T-helper 9 cell (primary cell): ENCODE measurements at places on chromosomes 7 and 10.

DNA sequence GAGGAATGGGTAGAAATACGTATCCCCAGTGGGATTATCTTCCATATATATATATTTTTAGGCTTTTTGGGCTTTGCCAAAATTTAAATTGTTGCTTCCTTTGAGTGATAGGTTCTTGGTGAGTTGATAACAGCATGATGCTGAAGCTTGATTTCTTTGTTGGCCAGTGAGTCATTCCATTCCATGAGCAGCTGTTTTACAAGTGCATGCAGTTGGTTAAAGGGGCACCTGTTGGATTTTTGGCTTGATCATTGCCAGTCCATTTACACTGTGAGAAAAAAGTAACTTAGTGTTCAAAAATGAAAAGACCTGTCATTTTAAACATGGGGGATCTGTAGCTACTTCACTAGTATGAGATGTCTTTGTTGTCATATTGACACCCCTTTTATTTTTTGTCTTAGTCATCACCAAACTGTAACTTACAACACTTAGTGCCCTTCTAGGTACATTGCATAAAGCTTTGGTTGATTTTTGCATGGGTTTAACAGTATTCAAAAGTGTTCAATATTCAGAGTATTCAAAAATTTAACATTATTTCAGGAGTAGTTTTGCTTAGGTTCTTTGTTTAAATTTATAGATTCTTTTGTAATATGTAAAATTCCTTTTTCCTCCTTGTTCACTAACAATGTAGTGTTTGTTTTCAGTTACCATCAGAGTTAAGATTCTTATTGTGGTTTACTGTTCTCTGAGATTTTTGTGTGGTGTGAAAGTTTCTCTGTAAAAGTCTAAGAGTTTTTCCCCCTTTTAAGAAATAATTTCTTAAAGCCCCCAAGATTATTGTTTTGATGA is 8.8 kb downstream of the AKAP9 start:
- DNase-seq: no peak

DNA sequence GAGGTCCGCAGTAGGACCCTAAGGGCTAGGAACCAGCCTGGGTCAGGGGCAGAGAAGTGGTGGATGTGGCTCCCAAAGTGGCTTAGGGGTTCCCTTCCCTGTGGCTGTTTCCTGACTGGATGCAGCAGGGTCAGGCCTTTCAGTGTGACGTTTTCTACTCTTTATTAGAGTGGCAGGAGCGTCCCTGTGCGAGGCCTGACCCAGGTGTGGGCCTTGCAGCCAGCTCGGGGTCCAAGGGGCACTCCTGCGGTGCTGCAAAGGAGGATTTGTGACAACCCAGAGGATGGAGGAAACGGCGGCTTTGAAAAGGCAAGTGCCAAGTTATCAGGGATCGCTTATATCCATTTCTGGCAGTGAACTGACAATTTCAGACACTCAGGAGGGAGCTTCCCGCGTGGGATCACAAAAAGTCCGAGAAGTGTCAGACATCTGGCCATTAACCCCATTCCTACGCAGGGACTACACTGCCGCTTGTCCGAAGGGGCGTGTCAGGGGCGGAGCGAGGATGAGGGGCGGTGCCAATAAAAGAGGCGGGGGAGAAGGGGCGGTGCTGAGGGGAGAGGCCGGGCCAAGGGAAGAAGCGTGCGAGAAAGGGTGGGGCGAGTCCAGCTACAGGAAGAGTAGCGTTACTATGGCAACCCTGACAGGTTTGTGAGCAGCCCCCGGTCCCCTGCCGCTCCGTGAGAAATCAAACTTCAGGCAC is 98.8 kb upstream of the ZNF722 start:
- peak; percentile 69 for DNase-seq

- peak; percentile 54 for DNase-seq
These were observed 9.6 kb downstream of the PSD start for GRCh38 chr10:102408728-102409603.

GRCh38 chr7:129875745-129876411 is 76.9 kb downstream of the UBE2H start:
- DNase-seq: no peak

- DNase-seq: no peak
These were observed 15.0 kb downstream of the ARPC1A start for GRCh38 chr7:99340659-99341058.

DNA sequence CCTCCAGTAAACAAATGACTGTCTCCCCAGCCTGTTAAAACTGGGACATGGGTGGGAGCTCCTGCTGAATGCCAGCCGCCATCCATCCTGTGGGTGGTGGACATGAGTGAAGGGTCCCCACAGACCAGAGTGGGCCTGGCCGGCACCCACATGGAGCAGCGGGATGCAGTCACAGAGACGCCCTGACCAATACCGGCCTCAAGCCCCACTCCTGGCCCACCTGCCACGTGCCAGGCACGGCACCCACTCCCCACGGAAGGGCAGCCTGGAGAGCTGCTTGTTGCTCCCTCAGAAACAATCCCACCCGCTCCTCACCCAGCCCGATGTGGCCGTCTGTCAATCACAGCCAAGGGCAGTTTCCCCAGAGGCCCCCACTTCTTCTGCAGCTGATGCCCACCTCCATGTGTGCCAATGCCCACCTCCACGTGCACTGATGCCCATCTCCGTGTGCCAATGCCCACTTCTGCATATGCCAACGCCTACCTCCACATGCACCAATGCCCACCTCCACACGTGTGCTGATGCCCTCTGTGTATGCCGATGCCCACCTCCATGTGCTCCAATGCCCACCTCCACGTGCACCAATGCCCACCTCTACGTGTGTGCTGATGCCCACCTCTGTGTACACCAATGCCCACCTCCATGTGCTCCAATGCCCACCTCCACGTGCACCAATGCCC is 42.8 kb upstream of the DNAAF5 start:
- no peak for DNase-seq

GRCh38 chr7:138459413-138460175 is 465 bp upstream of the TRIM24 start:
- peak; percentile 96 for DNase-seq

- DNase-seq: no peak
These were observed 51.5 kb upstream of the RSBN1L start for GRCh38 chr7:77644774-77645173.

DNA sequence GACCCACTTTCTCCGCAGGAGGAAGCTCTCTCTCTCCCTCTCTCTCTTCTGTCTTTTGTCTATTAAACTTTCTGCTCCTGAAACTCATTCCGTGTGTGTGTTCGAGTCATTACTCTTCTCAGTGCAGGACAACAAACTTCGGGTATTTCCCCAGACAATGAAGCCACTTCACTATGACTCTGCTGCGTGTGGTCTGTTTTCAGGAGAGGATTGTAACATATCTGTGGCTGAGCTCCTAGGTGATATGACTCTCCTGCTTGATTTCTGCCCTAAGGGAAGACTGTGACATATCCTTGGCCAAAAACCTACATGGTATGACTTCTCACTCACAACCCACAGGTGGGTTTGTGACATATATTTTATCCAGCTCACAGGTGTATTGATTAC is 39.9 kb upstream of the ZNF107 start:
- DNase-seq: no peak

DNA sequence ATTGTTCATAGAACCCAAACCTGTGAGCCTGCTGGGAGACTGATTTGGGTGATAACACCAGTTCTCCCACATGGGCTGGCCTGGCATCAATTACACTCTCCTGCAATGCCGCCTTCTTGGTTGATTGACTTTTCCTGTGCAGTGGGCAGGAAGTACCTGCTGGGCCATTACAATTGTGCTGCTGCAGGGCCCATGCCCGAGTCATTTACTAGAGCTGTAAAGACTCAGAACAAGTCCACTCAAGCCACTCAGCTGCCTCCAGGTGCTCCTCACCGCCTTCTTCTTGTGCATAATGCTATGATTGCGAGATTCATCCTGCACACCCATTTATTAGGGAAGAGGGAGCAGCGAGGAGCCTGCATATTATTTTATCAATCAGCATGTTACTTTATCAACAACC is 264.0 kb downstream of the TCERG1L start:
- no peak for DNase-seq

DNA sequence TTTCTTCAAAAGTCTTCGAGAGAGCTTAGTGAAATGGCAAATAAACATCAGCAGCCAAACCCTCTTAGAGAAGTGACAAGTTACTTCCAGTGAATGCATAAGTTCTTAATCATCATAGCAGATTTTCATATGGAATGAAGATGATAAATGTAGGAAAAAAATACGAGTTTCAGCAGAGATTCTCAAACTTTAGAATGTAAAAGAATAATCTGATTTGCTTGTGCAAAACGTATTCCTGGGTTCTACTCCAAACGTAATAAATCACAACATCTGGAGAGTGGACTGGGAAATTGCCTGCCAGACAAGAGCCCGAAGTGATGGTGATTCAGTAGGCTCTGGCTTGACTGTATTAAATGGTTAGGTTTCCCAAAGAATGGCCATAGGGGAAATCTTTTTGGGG is 62.2 kb downstream of the AKR1E2 start:
- DNase-seq: no peak

- no peak for DNase-seq
These were observed 121.6 kb upstream of the UNC5B start for GRCh38 chr10:71090801-71091200.

- DNase-seq: peak; percentile 40
These were observed 918 bp downstream of the CALHM2 start for GRCh38 chr10:103451091-103451813.

DNA sequence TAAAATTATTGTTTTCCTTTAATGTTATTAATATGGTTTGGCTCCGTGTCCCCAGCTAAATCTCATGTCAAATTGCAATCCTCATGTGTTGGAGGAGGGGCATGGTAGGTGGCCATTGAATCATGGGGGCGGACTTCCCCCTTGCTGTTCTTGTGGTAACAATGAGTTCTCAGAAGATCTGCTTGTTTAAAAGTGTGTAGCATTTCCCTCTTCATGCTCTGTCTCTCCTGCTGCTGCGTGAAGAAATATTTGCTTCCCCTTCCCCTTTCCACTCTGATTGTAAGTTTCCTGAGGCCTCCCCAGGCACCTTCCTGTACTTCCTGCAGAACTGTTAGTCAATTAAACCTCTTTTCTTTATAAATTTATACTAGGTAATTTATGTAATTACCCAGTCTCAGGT is 27.5 kb downstream of the VIM start:
- DNase-seq: no peak

- no peak for DNase-seq
These were observed 105.0 kb upstream of the AMPH start for GRCh38 chr7:38736138-38736537.

GRCh38 chr7:112556633-112557032 is 75.8 kb downstream of the LSMEM1 start:
- DNase-seq: no peak

DNA sequence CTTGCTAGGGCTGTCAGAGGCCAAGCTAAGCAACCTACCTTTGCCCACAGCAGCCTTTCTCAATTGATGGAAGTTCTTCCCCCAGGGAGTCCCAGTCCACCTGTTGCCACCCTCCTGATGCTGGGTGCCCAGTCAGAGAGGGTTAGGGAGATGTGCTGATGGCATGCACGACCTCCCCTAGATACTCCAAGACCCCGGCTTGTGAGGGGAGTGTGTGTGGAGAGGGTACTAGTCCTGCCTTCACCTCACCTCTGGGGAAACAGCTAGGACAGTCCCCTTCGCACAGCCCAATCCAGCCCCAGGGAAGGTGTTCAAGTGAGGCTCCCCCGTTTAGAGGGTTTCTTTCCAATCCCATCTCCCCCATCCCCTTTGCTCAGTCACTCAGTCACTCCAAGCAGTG is 1.3 kb upstream of the UNC5B start:
- no peak for DNase-seq

DNA sequence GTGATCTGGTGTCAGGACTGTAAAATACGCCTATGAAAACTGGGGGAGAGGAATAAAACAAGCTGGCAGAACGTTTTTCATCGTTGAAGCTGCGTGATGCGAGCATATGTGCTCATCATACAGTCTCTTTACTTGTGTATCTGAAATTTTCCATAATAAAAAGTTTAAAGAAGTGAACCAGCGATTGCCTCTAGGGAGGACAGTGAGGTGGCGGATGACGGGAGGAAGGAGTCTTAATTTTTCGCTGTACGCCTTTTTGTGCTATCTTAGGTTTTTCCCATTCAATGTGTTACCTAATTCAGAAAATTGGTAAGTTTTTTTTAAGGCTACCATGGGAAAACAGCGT is 891 bp upstream of the WAPL start:
- no peak for DNase-seq

GRCh38 chr10:48389846-48390557 is 83.5 kb downstream of the MAPK8 start:
- no peak for DNase-seq

DNA sequence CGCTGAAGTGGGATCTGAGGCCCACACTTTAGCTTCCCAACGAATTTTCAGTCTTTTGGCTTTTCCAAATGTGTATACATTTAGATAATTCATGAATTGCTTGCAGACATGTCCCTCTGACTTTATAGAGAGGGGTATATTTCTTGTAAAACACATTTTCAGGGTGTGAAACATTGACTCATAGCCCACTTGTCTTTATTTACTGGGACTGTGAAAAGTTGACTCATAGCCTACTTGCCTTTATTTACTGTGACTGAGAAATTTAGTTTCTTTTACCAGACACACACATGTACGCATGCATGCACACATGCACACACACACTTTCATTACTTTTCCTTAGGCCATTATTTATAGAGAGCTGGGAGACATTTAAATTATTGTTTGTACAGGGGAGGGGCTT is 79.1 kb downstream of the VTI1A start:
- no peak for DNase-seq

DNA sequence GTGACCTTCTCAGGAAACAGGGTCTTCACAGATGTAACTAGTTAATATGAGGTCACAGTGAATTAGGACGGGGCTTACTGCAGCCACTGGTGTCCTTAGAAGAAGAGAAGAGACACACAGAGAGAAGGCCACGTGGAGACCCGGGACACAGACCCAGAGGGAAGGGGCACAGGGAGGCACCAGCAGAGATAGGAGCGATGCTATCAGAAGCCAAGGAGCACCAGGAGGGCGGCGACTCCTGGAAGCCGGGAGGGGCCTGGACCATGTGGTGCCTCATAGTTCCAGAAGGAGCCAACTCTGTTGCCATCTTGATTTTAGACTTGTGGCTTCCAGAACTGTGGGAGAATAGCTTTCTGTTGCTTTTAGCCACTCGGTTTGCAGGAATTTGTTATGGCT is 505.9 kb downstream of the TCERG1L start:
- no peak for DNase-seq

- no peak for DNase-seq
These were observed 43.0 kb downstream of the GNA12 start for GRCh38 chr7:2800931-2801688.

GRCh38 chr10:70840836-70841235 is 25.1 kb downstream of the SGPL1 start:
- DNase-seq: no peak

- DNase-seq: no peak
These were observed 21.7 kb upstream of the PCGF5 start for GRCh38 chr10:91198781-91199180.

DNA sequence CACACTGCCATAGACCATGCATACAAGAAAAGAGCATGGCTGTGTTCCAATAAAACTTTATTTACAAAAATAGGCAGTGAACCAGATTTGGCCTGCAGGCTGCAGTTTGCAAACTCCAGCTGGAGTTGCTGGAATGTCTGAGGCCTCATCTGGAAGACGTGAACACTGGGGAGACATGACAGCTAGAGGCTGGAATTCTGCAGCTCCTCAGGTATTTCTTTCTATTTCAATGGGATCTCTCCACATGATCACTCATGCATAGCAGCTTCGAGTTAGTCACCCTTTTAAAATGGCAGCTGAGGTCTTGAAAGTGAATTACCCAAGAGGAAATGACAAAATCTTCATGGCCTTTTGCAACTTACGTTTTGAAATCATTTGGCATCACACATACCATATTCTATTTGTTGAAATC is 52.6 kb upstream of the BET1 start:
- no peak for DNase-seq

- DNase-seq: no peak
These were observed at the start of gene KCNK18 for GRCh38 chr10:117197189-117197588. Gene KCNK18 (plus strand): TSS chr10:117197489. CDS start chr10:117197489, 0 bp downstream.
